T follicular helper cell (primary cell): ENCODE measurements at places on chromosomes 11 and 22.

- no peak for DNase-seq
These were observed 154.6 kb downstream of the GRIK4 start for GRCh38 chr11:120666121-120666639.

DNA sequence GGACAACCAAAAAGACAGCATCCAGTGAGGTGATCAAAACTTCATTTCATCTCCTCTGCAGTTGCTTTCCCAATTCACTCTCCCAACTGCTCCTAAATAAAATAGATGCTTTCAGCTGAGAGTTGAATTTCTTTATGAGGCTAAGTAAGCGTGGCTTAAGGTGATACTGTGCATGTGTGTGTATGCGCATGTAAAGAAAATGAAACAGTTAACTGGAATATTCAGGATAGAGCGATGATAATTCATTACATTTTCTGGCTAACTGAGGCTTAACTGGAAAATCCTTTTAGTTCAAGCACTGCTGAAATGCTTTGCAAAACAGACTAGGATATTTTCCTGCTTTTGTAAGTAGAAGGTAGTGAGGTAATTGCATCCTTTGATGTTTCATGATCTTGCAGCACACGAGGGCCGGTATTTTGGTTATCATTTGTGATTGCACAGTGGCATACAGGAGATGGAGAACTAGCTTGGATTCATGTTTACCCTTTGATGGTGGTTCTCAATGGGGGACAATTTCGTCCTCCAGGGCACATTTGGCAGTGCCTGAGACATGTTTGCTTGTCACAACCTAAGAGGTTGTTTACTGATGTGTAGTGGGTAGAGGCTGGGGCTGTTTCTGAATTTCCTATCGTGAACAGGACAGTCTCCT is 71.2 kb downstream of the ZBTB16 start:
- no peak for DNase-seq

GRCh38 chr11:129317571-129317970 is 58.1 kb upstream of the BARX2 start:
- DNase-seq = no peak

DNA sequence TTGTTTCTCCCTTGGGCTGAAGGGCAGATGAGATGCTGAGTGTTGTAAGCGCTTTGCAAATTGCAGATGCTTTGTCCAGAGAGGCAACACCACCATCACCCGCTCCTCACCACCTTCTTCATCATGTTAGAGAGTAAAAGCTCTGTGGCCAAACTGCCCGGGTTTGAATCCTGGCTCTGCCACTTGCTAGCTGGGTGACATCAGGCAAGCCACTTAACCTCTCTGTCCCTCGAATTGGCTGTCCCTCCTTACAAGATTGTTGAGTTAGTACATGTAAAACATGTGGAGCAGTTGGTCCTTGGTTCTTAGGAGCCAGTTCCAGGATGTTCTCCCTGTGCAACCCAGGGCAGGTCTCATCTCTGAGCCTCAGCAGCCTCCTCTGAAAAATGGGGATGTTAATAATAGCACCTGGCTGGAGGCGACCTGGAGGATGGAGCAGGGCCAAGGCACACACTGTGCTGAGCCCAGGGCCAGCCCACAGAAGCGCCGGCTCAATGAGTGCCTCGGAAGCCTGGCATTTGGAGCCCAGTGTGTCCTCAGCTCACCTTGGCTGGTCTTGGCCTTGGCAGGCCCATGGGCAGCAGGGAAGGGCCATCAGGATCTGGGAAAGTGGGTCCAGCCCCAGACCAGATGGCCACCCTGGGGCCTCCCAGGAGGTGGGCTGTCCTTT is 10.5 kb downstream of the C11orf86 start:
- DNase-seq = no peak

- no peak for DNase-seq
These were observed 102.6 kb upstream of the ALDH3B2 start for GRCh38 chr11:67776852-67777520.

DNA sequence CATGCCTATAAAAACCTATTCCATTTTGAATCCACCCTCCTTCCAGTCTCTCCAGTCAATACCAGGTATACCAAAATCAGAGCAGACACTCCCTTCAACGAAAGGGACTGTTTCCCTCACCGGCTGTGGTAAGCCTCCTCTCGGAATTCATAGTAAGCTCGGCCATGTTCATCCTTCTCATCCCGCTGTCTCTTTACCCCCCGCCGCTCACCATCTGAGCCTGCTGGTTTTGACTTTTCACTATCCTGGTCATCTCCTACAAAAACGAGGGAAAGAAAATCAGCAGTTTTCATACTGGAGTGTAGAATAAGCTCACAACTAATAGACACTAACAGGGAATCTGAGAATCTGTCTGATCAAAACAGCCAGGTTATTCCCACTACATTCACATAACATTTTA is 3.1 kb downstream of the HNRNPUL2 start:
- no peak for DNase-seq

DNA sequence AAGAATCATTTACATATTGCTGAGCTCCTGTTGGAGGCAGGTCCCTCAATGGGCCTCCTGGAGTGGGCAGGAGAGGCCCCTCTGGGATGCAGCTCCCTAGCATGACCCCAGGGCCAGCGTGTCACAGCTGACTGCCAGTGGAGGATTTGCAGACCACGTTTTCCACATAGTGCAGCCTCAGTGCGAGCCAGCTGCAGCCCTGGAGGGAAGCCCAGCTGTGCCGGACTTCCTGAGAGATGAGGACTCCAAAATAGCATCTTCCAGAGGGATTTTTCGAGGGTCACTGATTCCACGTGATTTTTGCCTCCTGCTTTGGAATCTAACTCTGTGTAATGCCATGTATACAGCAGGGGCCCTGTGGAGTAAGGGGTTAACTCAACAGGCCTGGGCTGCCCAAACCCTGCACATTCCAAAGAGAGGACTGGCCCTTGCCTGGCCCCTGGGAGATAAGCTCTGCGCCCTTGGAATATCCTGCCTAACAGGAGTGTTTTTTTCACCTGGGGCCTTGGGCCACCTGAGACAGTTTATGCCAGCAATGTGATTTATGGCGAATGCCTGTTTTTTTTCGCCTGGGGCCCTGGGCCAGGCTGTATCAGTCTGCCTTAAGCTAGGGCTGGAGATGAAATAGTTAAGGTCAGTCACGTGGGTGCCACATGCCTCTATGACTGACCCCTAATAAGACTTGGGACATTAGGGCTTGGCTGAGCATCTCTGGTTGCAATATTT is 47.4 kb downstream of the RPS6KA4 start:
- no peak for DNase-seq

GRCh38 chr11:57440744-57441414 is 14.0 kb upstream of the SLC43A3 start:
- no peak for DNase-seq

GRCh38 chr11:66361502-66361941 is 10.0 kb downstream of the SLC29A2 start:
- no peak for DNase-seq

DNA sequence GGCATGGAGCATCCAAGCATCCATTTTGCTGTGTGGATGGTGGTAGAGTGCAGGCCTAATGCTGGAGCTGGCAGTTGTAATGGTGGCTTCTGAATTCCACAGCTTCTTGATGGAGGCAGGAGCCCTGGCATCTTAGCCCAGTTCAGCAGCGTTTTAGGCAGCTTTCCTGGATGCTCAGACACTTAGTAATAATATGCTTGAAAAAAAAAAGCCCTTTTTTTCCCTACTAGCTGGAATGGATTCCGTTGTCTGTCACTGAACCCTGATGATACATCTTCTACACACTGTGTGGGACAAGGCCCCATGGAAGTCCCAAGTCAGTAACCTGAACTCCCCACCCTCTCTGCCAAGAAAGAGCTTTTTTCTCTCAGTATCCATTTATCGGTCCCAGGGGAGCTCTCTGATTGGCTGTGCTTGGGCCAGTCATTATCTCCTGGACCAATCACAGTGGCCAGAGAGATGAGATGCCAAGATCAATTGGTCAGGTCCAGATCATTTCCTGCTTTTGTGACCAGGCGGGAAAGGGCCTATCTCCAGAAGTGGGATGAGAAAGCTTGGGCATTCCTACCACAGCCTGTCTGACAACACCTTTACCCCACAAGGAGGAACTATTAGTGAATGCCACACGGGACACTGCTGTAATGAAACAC is 34.2 kb downstream of the MCM5 start:
- DNase-seq = no peak
